ENCODE measurements at places on chromosomes 16 and 17. TPM values are rescaled to one million over a fixed set of nuclear protein-coding genes. Genes with fewer than 3 reads are reported as not detected.

DNA sequence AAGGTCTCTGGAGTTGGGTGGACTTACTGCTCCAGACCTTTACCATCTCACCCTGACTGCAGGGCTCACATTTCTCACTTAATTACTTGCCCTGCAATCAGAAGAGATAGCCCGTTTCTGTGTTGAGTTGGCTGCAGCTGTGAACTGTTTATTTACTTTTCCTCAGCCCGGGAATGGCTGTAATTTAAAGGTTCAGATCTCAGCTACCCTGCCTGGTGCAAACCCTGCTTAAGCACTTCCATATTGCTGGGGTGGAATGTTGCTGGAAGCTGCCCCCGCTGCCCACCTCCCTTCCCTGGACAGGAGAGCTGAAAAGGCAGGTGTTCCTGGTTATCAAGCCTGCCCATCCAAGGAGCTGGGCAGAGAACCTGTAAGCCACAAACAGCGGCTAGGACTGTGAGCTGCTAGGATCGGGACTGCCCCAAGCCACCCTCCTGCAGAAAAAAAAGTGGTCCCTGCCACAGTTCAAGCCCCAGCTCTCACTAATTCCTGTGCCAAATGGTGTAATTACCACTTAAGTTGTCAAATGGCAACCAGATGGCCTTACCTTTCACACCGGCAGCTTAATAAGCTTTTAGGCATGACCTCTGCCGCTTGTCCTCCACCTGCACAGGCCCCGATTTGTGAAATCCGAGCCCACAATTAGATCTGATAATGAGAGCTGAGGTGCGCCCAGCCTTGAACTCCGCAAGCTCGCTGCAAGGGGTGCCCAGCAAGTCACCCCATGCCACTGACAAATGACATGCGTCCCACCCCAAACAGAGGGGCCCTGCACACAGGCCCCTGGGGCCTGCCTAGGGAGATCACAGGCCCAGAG lies 269.8 kb downstream of the C16orf95 start:
- no peak overlapping the region for H3K27ac ChIP-seq
- H3K27me3 ChIP-seq, result peaks cover 8% of the 10 kb centered on the region
- no peak overlapping the region for H3K4me3 ChIP-seq
- H3K36me3 ChIP-seq, result no peaks in the 10 kb centered on the region
- no peaks in the 10 kb centered on the region for H3K4me1 ChIP-seq

HSPB9 gene
- polyA plus RNA-seq, result 0.72 TPM

DNA sequence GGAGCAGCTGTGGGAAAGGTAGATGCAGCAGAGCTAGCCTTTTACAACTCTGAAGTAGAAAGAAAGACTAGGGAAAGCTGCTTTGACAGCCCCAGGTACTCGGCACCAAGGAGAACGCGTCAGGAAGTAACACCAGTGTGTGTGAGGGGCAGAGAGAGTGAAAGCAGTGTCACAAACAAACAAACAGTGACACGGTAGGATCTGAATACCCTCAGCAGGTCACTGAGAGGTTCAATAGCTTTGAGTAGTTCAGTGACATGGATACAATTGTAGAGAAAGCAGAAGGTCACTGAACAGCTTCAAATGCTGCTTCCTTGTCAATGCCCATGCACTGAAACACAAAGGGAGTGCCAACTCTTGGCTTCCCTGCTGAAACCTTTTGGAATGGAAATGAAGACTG lies 150.3 kb upstream of the C17orf78 start:
- H3K27ac ChIP-seq, result no peak overlapping the region
- no peak for DNase-seq
- no peak overlapping the region for H3K4me3 ChIP-seq
- H3K36me3 ChIP-seq, result peaks cover 23% of the 10 kb centered on the region
- H3K4me1 ChIP-seq, result no peaks in the 10 kb centered on the region
- H3K27me3 ChIP-seq, result no peaks in the 10 kb centered on the region

KRTAP4-5 gene
- not detected for polyA plus RNA-seq

DNA sequence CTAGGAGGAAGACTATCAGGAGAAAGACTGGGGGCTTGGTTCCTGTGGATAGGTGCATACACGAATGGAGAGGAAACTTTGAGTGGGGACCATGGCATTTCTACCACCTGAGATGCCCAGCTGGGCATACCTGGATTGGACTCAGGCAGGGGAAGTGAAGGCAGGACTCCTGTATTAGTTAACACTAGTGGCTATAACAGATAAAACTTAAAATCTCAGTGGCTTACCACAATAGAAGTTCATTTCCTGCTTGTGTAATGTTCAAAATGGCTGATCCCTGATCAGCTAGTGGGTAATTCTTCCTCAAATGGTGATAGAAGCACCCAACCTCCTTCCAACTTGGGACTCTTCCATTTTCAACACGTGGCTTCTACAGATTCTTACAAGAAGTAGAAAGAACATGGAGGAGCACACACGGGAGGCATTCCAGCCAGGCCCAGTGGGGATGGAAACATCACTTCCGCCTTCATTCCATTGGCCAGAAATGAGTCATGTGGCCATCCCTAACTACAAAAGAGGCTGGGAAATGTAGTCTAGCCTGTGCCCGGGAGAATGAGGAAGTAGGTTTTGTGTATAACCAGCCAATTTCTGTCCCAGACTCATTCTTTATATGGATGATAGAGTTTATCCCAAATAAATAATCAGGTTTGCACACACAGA lies 112.1 kb downstream of the UTP18 start:
- no peak overlapping the region for H3K4me3 ChIP-seq
- H3K4me1 ChIP-seq, result no peaks in the 10 kb centered on the region
- no peak overlapping the region for H3K27ac ChIP-seq
- no peaks in the 10 kb centered on the region for H3K36me3 ChIP-seq
- DNase-seq, result peak; percentile 27

CFAP52 gene
- 0.48 TPM for polyA plus RNA-seq

DNA sequence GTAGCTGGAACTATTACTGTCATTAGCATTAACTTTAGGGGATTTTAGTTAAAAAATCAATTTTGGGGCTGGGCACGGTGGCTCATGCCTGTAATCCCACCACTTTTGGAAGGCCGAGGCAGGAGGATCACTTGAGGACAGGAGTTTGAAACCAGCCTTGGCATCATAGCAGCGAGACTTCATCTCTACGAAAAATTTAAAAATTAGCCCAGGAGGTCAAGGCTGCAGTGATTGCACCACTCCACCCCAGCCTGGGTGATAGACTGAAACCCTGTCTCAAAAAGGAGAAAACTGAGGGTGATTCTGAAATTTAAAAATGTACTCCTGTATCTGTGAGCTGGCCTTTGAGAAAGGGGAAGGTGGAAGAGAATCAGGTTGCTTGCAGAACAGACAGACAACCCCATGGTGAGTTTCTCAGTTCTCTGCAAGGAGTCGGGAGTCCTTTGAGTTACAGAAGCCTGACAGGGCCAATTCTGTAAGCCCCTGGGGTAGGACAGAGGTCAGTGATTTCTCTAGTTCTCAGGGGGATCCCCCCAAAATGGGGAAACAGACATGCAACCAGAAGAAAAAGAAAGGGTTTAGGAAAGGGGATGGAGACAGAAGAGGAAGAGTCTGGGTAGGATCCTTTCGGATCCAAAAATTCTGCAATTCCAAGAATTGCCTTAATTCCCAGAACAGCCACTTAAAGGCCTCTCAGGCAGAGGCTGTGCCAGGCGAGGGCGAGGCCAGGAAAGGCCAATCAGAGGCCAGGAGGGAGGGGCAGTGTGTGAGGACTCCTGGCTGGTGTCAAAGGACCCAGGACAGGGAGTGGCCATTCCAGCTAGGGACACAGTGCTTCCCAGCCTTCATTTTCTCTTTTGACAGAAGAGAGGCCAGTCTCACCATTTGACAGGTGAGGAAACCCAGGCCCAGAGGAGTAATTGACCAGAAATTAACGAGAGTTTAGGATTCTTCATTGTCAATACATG lies 6.7 kb downstream of the NUPR1 start:
- no peak overlapping the region for H3K4me3 ChIP-seq
- H3K4me1 ChIP-seq, result peaks cover 28% of the 10 kb centered on the region
- peak overlapping the region; percentile 84 for H3K27ac ChIP-seq
- peak; percentile 72 for DNase-seq
- no peaks in the 10 kb centered on the region for H3K36me3 ChIP-seq

- H3K27ac ChIP-seq, result peak overlapping the region; percentile 0
- no peak for DNase-seq
- no peaks in the 10 kb centered on the region for H3K4me1 ChIP-seq
- H3K36me3 ChIP-seq, result no peaks in the 10 kb centered on the region
- H3K4me3 ChIP-seq, result no peak overlapping the region
Observed at GRCh38 chr17:32504166-32504990, 17.6 kb downstream of the CDK5R1 start.

GRCh38 chr17:50289991-50290702 lies 15.9 kb downstream of the TMEM92 start:
- H3K27ac ChIP-seq, result peak overlapping the region; percentile 59
- peaks cover 17% of the 10 kb centered on the region for H3K4me1 ChIP-seq
- peak; percentile 33 for DNase-seq

DNA sequence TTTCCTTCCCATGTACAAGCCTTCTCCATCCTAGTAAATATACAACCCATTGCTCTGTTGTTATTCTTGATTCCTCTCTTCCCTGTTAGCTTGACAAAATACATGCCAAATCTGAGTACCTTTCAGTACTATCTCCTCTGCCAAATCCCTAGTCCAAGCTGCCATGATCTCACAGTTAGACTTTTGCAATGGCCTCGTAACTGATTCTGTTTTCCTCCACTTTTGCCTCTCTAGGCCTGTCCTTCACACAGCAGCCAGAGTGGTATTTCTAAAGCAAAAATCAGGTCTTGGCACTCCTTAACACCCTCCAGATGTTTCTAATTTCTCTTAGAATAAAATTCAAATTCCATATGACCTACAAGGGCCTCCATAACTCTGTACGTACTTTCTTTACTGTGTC lies 153.0 kb upstream of the RBL2 start:
- H3K4me3 ChIP-seq, result no peak overlapping the region
- H3K4me1 ChIP-seq, result peaks cover 15% of the 10 kb centered on the region
- no peak for DNase-seq
- H3K36me3 ChIP-seq, result no peaks in the 10 kb centered on the region

DNA sequence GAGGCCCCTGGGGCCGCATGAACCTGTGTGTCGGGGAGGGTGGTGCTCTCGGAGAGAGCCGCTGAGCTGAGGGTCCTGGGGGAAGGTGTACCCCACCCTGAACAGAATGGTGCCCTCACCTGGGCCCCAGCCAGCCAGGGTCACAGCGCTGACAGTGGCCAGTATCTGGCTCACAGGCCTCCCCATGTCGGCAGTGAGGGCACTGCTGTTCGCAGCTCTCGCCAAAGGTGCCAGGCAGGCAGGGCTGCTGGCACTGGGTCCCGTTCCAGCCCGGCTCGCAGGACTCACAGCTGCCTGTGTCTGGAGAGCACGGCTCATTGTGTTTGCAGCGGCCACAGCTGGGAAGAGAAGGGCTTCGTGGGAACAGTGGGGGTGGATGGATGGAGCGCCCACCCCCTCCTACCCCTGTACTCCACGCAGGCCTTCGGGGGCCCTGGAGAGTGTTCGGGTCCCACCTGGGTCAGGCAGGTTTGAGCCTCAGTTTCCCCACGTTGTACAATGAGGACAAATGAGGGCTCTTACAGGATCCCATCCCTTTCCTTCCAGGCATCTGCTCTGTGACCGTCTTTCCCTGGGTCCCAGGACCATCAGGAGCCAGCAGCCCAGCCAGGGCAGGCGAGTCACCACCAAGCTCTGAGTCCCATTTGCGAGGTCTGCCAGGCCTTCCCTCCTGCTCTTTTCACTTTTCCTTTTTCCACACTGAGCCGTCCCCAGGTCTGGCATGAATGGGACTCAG lies 5.0 kb downstream of the SCARF1 start:
- no peaks in the 10 kb centered on the region for H3K27me3 ChIP-seq
- no peak overlapping the region for H3K27ac ChIP-seq
- no peak overlapping the region for H3K4me3 ChIP-seq
- no peaks in the 10 kb centered on the region for H3K36me3 ChIP-seq
- H3K4me1 ChIP-seq, result no peaks in the 10 kb centered on the region

DNA sequence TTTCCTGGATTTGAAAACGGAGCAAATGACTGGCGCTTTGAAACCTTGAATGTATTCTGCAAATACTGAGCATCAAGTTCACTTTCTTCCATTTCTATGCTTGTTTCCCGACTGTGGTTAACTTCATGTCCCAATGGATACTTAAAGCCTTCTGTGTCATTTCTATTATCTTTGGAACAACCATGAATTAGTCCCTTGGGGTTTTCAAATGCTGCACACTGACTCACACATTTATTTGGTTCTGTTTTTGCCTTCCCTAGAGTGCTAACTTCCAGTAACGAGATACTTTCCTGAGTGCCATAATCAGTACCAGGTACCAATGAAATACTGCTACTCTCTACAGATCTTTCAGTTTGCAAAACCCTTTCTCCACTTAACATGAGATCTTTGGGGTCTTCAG lies 32.3 kb downstream of the BRCA1 start:
- H3K4me1 ChIP-seq, result no peaks in the 10 kb centered on the region
- no peaks in the 10 kb centered on the region for H3K27me3 ChIP-seq

DNA sequence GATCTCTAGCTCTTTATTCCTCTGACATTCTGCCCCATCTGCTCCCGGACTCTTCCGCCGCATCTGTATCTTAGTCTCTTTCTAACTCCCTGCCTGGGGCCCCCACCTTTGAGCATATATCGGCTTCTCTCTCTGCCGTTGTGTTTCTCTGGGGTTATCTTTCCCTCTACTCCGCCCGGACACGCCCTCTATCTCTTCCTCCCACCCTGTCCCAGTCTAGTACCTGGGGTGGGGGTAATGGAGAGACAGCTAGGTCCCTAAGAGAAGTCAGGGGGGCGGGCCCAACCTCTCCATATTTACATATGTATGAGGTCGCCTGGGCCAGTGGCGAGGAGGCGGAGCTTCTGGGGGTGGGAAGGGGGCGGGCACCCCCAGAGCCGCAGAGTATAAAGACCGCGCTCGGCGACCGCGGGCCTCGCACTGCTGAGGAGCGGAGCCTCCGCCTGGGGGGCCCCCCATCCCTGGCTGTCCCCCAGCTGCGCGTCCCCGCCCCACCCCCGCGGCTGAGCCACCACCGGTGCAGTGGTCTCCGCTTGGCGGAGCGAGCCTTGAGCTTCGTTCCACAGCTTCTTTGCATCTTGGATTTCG lies at the start of gene ATP1B2:
ATP1B2 (plus strand) TSS at position 418 of the 588 bp plus-strand sequence. CDS start 593 bp downstream, outside the sequence.
- H3K4me3 ChIP-seq, result no peak within 1 kb of the TSS
- H3K27me3 ChIP-seq, result no peaks in the 10 kb centered on the region
- H3K27ac ChIP-seq, result peak within 1 kb of the TSS; percentile 57
- H3K36me3 ChIP-seq, result no peaks in the 10 kb centered on the region

GRCh38 chr17:59786213-59786535 lies 78.7 kb downstream of the VMP1 start:
- peaks cover 68% of the 10 kb centered on the region for H3K4me1 ChIP-seq
- H3K27ac ChIP-seq, result peak overlapping the region; percentile 83
